ENCODE measurements at places on chromosomes 3 and 15.

- H3K4me1 ChIP-seq, result no peaks in the 10 kb centered on the region
- no peaks in the 10 kb centered on the region for H3K27me3 ChIP-seq
- no peaks in the 10 kb centered on the region for H3K36me3 ChIP-seq
- no peak overlapping the region for H3K27ac ChIP-seq
Observed at GRCh38 chr3:47149339-47149933, 14.5 kb downstream of the SETD2 start.

DNA sequence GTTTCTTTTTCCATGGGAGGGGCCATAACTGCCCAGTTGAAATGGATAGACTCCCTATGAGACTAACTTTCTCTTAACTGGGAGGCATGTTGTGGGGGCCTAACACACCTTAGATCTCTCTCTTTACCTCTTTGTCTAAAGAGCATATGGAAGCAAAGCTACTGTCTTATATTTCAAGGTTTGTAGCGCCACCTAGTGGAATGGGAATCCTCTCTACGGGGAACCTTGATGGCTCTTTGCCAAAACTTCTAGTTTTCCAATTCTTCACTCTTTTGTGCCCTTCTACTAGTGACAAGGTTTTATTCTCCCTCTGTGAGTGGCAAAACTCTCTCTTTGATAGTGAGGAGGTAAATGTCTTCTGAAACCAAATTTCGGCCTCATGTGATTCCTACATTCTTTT, 1030.4 kb upstream of the CADM2 start:
- DNase-seq, result no peak
- no peak overlapping the region for H3K27ac ChIP-seq
- H3K4me1 ChIP-seq, result no peaks in the 10 kb centered on the region
- H3K4me3 ChIP-seq, result no peak overlapping the region
- H3K27me3 ChIP-seq, result no peaks in the 10 kb centered on the region

DNA sequence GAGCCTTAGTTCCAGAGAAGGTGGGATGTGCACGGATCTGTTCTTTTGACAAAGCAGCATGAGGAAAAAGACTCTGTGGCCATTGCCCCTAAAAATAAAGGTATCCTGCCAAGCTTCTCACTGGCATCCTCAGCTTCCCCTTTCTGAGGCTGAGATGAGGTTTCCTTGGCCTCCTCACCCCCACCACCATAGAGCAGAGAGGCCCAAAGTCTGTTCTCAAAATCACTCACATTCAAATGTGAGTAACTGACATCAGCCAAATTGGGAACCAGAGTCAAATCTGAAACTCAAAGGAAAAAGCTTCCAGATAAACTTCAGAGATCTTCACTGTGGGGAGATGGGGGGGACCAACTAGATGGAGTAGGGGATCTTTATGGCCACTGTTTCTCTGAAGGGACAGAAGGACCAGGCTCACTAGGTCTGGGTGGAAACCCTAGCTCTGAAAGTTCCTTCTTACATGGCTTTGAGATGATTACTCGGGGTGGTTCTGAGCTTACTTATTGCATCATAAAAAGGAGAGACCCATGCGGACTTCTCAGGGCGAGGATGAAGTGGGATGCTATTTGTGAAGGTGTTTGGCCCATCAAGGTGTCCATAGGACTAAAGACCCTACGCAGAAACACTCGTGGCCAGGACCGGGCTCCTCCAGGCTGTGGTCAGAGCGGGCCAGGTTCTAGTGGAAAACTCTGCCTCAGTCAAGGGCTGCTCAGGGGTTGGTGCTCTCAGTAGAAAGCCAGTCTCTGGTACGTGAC, 61.5 kb upstream of the MEF2A start:
- no peak overlapping the region for H3K27ac ChIP-seq
- H3K4me1 ChIP-seq, result no peaks in the 10 kb centered on the region
- H3K36me3 ChIP-seq, result no peaks in the 10 kb centered on the region
- no peaks in the 10 kb centered on the region for H3K27me3 ChIP-seq

DNA sequence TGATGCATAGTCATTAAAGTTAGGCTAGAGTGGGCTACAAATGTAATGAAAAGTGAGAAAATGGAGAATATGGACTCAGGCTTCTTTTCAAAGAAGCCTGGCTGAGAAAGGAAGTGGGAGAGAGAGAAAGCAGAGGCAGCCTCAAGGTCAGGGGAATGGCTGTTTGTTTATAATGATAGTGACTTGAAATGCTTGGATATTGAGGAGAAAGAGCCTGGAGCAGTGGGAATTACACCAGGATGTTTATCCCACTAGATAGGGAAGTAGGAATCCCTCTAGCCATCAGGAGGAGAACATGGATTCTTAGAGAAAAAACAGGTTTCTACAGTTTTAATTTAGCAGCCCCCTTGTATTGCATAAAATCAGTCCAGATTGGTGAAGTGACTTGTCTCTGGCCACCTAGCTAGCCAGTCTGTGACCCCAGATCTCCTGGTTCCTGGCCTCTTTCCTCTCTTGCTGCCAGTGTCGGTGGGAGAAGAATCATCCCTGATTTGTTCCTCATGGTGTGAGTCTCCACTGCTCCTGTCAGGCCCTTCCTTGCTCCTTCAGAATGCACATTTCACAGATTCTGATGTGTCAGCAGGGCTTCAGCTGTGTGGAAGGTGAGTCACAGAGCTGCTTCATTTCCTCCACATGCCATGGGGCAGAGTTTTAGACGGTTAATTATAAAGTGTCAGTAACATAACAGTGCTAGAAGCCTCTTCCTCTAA, 32.9 kb downstream of the SEMA6D start:
- H3K4me1 ChIP-seq, result no peaks in the 10 kb centered on the region
- no peak overlapping the region for H3K4me3 ChIP-seq
- no peaks in the 10 kb centered on the region for H3K27me3 ChIP-seq
- H3K36me3 ChIP-seq, result no peaks in the 10 kb centered on the region
- no peak overlapping the region for H3K27ac ChIP-seq
- no peak for DNase-seq

DNA sequence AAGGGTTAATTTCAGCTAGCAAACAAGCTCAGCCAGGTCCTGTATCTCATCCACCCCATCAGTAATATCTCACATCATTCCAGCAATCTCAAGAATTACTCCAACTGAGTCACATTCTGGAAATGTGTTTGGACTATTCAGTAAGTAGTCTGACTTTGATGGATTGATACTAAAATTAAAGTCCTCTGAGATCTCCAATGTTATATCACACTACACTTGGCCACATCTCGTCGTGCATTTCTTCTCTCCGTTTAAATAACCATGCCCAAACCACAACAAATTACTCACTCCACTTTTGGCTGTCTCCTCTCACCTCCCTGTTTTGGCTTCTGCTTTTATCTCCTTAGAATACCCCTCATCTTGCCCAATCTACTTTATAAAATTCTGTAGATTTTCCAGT, 292.2 kb downstream of the PYDC2 start:
- H3K27ac ChIP-seq, result no peak overlapping the region
- DNase-seq, result no peak
- H3K4me3 ChIP-seq, result no peak overlapping the region
- no peaks in the 10 kb centered on the region for H3K4me1 ChIP-seq
- no peaks in the 10 kb centered on the region for H3K27me3 ChIP-seq

- no peaks in the 10 kb centered on the region for H3K4me1 ChIP-seq
- H3K36me3 ChIP-seq, result no peaks in the 10 kb centered on the region
- no peaks in the 10 kb centered on the region for H3K27me3 ChIP-seq
- DNase-seq, result no peak
Observed at GRCh38 chr15:60076582-60077276, 72.6 kb downstream of the FOXB1 start.

- no peak overlapping the region for H3K4me3 ChIP-seq
- H3K27me3 ChIP-seq, result peaks cover 20% of the 10 kb centered on the region
- H3K4me1 ChIP-seq, result peaks cover 3% of the 10 kb centered on the region
- H3K36me3 ChIP-seq, result no peaks in the 10 kb centered on the region
- DNase-seq, result no peak
Observed at GRCh38 chr3:181709537-181710279, 2.0 kb upstream of the SOX2 start.

GRCh38 chr3:16382845-16383244, 117.8 kb downstream of the OXNAD1 start:
- DNase-seq, result no peak
- H3K4me3 ChIP-seq, result no peak overlapping the region
- no peaks in the 10 kb centered on the region for H3K27me3 ChIP-seq
- H3K36me3 ChIP-seq, result no peaks in the 10 kb centered on the region
- no peaks in the 10 kb centered on the region for H3K4me1 ChIP-seq
- H3K27ac ChIP-seq, result no peak overlapping the region

- no peak for DNase-seq
- H3K4me3 ChIP-seq, result no peak overlapping the region
- no peaks in the 10 kb centered on the region for H3K36me3 ChIP-seq
- H3K27me3 ChIP-seq, result no peaks in the 10 kb centered on the region
- H3K4me1 ChIP-seq, result no peaks in the 10 kb centered on the region
Observed at GRCh38 chr15:64454282-64454681, 6.1 kb upstream of the ZNF609 start.

GRCh38 chr3:109731639-109732473, 394.5 kb upstream of the DPPA4 start:
- no peak overlapping the region for H3K27ac ChIP-seq
- H3K4me3 ChIP-seq, result no peak overlapping the region
- no peaks in the 10 kb centered on the region for H3K27me3 ChIP-seq
- no peaks in the 10 kb centered on the region for H3K4me1 ChIP-seq
- H3K36me3 ChIP-seq, result no peaks in the 10 kb centered on the region
